Tibial nerve (tissue), 4 donors: ENCODE measurements at places on chromosomes 3 and 15.

- no peak for DNase-seq
Observed at GRCh38 chr3:40054568-40055222, 245.3 kb downstream of the MYRIP start.

DNA sequence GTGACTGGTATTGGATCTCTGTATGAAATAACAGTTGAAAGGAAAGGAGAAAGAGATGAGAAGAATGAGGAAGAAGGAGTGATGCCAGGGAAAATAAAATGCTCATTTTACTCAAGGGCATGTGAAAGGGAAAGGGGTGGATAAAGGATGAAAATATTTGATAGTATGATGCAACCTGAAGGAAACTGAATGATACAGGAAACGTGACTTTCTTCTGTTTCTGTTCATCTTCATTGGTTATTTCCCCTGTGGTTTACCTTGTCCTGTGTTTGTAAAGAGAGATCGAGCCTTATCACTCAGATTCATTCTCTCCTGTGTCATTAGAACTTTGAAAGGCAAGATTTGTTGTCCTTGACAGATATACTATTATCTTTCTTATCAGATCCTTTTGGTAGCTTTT, 243.6 kb upstream of the SLITRK3 start:
- no peak for DNase-seq

DNA sequence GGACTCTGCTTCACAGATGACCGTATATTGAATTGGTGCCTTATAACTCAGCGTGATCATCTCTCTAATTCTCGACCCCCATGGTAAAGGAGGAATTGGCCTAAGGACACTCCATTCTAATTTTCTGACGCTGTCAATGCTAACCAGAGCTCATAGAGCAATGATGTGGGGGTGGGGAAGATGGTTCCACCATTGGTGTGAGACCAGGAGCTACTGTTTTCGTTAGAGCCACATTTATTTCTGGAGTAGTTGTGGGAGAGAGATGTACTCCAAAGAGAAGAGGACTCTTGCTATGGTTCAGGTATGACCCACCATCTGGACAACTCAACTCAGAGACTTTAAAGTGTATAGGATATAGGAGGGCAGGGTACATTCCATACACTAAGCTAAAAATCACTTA, 16.3 kb downstream of the ZBTB38 start:
- no peak for DNase-seq

DNA sequence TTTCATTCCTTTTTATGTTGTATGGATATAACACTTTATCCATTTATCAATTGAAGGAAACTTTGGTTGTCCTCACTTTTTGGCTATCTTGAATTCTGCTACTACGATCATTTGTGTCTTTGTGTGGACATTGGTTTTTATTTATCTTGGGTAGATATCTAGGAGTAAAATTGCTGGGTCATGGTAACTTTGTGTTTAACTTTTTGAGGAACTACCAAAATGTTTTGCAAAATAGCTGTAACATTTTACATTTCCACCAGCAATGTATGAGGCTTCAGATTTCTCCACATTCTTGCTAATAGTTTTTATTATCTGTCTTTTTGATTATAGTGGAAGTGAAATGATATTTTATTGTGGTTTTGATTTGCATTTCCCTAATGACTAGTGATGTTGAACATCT, 55.6 kb downstream of the TLNRD1 start:
- DNase-seq = no peak

DNA sequence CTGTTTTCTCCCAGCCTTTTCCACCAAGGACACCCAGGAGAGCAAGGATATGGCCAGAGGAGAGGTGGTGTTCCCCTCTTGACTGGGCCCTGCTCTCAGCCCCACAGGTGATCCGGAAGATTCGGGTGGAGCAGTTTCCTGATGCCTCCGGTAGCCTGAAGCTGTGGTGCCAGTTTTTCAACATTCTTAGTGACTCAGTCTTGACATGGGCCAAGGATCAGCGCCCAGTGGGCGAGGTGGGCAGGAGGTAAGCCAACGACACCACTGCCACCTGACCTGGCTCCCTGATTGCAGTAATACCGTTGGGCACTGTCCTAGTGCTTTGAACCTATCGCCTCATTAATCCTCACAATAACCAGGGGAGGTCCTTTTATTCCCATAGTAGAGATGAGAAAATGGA, 25.3 kb upstream of the SLC28A1 start:
- no peak for DNase-seq
